ENCODE measurements at places on chromosomes 2 and 18.

- no peak for DNase-seq
Measured at GRCh38 chr2:51165534-51166260, 133.8 kb upstream of the NRXN1 start.

GRCh38 chr2:148880636-148881035 is 5.6 kb downstream of the KIF5C start:
- DNase-seq: no peak

DNA sequence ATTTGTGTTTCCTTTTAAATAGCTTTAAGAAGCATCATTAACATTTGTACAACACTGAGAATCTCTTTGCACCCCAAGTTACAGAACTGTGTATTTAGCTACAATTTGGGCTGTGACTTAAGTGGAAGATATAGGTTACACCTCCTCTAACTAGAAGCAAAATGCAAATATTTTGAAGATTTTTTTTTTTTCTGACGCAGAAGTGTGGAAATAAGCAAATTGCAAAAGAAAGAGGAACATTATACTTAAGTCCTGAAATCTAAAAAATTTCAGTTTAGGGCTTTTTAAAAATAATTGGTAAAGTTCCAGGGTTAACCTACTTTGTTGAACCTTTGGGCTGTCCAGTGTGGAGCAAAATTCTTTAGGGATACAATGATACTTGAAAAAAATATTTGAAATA is 41.4 kb upstream of the RBMS1 start:
- DNase-seq: no peak

- DNase-seq: no peak
Measured at GRCh38 chr2:117714110-117714509, 100.4 kb upstream of the DDX18 start.

DNA sequence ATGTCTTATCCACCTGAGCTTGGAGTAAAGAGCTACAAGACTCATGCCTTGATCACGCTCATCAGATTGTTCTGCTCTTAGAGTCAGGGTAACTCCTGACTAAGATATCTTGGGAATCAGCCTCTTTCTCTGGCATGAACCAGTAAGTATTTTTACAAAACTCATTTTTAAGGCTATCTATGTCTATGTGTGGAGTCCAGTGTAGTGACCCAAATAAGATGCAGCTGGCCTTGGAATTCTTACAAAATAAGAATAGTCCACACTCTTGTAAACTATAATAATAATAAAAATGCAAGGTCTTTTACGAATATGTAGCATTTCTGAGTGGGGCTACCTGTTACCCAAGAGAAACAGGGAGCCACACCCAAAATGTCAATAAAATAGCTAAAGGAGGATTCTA is 498.3 kb upstream of the SYT4 start:
- no peak for DNase-seq

DNA sequence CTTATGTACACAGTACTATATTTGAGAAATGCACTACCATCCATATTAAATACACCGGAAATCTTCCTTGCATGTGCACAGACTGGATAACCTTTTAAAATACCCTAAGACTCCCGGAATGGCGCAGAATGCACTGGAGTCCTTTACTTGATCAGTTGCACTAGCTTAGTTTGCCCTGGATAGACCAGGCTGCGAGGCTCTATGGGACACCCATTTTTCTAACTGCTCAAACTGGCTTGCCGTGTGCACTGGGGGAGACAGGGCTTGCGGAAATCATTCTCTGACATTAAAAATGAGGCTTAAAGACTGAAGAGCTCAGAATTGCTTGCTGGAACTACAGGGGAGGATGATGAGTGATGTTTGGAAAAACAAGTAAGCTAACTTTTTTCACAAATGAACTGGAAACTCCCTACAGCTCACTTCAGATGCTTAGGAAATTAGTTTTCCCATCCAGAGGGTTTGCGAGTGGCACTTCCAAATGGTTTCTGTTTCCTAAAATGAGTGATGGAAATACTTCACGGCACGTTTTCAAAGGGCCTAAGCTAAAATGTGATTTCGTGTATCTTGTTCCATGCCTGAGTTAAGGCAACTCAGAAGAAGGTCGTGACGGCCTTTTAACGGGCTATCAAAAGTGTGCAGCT is 2.7 kb downstream of the NCK2 start:
- DNase-seq: no peak

- peak; percentile 63 for DNase-seq
Measured at GRCh38 chr2:8584174-8585066, 97.4 kb upstream of the ID2 start.

DNA sequence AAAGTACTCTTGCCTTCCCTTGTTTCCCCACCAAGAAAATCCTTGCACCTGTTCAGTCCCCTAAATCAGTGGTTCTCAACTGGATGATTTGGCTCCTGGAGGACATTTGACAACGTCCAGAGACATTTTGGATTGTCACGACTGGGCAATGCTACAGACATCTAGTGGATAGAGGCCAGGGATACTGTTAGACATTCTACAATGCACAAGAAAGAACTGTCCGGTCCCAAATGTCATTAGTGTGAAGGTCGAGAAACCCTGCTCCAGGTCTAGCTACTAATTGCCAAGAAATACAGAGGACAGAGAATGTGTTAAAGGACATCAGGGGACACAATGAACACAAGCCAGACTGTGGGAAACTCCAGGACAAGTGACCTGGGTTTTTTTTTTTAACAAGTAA is 60.0 kb downstream of the LRP2 start:
- no peak for DNase-seq

DNA sequence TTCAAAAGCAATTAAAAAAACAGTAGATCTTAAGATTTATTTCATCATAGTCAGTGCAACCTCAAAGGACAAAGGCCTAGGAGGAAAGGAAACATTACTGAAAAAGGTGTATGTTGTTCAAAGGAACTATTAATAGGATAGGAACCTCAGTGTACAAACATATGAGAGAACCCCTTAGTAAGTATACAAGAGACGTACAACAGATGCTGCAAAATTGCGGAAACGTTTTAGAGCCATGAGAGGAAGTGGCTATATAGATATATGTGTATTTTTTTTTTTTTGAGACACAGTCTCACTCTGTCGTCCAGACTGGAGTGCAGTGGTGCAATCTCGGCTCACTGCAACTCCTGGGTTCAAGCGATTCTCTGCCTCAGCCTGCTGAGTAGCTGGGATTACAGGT is 22.2 kb downstream of the PIK3C3 start:
- no peak for DNase-seq

DNA sequence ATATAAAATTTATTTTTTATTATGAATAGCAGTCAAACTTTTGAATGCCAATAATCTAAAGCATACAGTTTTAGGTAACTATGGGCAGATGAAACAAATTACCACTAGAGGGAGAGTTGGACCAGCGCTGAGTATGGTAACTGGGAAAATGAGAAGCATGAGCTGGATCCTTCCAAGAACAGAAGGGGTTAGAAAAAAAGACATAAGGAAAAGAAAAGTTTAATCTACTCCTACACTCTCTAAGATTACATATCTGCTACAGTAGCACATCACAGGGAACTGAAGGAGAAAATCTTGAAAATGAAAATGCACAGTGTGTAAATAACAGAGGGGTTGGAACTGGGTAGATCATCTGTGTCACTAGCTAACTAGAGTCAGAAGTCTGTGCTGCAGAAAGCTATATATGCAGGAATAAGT is 15.5 kb downstream of the REG3G start:
- DNase-seq: no peak

GRCh38 chr18:56235481-56236013 is 402.8 kb downstream of the TXNL1 start:
- DNase-seq: no peak

DNA sequence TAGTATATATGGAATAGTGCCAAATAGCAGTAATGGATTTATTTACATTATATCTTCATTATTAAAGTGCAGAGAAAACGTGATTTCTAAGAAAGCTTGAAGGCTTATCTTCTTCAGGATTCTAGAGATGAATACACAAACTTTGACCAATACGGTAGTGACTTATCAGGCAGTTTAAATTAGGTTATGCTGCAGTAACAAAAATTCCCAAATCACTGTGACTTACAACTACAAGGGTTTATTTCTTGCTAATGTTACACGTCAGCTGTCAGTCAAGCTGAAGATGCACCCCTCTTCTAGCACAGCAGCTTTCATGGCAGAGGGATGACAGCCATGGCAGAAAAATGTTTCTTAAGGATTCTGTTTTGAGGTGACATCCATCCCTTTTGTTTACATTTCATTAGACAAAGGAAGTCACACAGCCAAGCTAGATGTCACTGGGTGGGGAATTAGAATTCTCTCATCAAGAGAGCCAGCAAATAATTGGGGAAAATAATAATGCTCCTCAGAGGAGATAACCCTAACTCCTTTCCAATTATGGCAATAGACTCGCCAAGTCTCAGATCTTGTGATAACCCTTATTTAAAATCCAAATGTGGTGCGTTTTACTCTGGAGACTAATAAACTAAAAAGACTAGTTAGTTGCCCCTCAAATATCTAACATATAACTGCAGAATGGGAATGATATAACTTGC is 268.3 kb upstream of the CYP26B1 start:
- no peak for DNase-seq

DNA sequence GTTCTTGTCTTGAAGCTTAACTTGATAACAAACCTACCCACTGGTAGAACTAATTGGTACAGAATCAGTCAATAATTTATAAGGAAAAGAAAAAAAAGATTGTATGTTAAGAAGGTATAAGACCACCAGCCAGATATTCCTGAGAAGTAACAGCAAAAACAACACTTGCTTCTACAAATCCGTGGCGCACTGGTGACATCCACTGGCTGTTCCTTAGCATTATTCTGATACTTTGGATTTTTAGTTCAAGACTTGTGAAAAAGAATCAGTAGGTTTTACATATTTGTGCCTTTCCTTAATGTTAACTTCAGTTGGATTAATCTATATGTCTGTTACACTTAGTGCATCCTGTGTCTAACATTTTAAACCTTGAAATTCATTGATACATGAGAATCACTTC is 141.8 kb downstream of the GRB14 start:
- DNase-seq: no peak

DNA sequence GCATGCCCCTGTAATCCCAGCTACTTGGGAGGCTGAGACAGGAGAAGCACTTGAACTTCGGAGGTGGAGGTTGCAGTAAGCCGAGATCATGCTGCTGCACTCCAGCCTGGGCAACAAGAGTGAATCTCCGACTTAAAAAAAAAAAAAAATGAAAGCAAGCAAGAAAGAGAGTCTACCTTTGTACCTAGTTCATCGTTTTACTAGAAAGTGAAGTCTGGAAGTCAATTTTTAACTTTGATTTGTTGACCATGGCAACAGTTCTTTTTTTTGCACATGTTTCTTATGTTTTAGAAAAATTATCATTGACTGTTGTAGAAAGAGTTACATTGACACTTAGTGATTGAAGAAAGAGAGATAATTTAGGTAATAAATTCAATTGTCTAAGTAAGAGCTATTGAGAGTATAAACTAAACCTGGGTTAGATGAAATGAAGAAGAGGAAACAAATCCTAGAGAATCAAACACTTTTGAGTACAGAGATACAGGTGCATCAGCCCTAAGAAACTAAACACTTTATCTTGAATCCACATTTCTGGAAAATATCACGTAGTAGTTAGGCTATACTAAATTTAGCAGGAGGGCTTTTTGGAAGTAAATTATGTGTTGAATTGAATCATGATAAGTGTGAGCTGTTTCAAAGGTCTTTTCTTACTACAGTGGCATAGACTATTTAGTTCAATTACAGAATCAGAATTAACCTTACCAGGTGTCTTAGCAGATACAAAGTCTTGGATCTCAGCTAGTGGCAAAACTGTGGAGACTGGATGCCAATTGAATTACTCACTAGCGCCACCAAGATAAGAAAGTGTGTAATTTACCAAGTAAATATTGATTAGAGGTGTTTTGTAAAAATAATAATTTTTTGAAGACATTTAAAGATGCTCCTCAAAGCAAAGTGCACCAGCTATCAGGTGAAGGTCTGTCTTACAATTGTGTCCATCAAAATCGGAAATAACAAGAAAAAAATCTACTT is 303.4 kb upstream of the NRXN1 start:
- no peak for DNase-seq

- no peak for DNase-seq
Measured at GRCh38 chr2:69190743-69191404, 177.9 kb downstream of the ANTXR1 start.

GRCh38 chr2:69816923-69817542 is 12.4 kb upstream of the GMCL1 start:
- DNase-seq: no peak

DNA sequence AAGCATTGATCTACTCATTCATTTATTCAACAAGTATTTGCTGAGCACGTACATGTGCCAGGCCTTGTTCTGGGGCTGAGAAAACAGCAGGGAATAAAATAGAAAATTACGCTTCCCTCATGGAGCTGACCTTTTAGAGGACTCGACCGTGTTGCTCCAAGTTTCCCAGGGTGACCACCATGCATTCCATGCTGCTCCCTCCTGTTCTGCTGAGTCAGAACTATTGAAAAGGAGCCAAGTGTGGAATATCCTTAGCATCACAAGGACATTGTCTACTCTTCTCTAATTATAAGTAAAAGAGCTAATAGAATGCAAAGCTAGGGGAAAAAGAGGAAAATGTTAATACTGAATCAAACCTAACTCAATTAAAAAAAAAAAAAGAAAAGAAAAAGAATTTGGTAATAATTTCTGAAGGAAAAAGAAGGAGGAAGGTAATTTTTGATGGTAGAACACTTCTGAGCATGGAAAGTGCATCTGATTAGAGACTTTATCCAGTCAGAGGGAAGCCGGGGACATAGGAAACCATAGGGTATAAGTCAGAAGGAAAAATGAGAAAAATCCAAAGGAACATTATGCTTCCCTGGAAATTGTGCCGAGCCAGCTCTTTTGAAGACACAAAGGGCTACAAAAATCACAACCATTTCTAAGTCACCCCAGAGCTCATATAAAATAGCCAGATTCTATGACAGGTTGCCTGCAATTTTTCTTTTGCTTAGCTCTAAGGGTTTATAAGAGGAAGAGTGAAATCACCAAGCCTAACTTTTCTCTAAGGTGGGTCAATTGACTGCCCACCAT is 339.4 kb downstream of the RND3 start:
- no peak for DNase-seq

DNA sequence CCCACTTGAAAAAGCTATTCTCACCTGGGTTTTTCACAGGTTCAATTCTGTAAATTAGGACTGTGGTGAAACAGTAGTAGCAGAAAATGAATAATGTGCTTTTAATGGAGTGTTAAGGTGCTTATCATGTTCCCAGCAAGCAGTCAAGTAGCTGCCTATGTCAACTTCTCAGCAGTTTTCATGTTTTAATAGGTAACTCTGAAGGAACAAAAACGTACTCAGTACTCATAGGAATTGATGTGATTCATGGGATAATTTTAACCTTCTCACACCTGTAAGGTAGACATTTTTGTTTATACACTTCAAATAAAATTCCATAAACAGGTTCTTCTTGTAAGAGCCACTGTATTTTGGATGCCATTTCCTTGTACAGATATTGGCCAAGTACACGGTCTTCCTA is 801.6 kb downstream of the MBD2 start:
- no peak for DNase-seq

GRCh38 chr2:162107361-162107901 is 33.4 kb upstream of the DPP4 start:
- no peak for DNase-seq

- DNase-seq: no peak
Measured at GRCh38 chr2:231633241-231633976, 40.7 kb downstream of the TEX44 start.
